ENCODE measurements at places on chromosomes 6 and 20.

GRCh38 chr6:65191471-65191870 lies 515.6 kb downstream of the EYS start:
- no peak for DNase-seq

DNA sequence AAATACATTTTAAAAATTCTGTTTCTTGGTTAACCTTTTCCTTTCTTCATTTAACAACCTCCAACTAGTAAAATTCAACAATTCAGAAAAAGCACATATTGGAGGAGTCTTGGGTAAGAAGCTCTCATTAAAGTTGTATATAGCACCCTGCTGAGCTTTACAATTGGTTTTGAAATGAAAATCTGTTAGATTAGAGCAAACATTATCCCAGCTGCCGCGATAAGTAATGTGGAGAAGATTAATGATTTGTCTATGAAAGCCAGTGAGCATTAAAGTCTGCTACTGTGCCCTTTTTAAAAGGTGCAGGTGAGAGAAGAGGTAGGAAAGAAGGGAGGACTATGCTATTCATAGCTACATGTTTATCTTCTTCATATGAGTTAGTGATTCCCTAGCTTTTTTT lies 201.5 kb downstream of the ZFAND3 start:
- DNase-seq, result no peak

- no peak for DNase-seq
Observed at GRCh38 chr6:169940481-169941271, 189.3 kb downstream of the ERMARD start.

GRCh38 chr6:128642132-128642531 lies 121.7 kb upstream of the PTPRK start:
- DNase-seq, result no peak

GRCh38 chr6:24980507-24981385 lies 45.0 kb upstream of the RIPOR2 start:
- DNase-seq, result no peak

GRCh38 chr6:1388630-1389368 lies 577 bp upstream of the FOXF2 start:
- DNase-seq, result no peak

GRCh38 chr6:56840467-56841380 lies 114.2 kb upstream of the BEND6 start:
- DNase-seq, result no peak

GRCh38 chr20:23156170-23156841 lies 70.2 kb upstream of the CD93 start:
- DNase-seq, result no peak

All from GM18507 (cell line).